Right atrium auricular region (tissue), 2 donors: ENCODE measurements at places on chromosomes 2 and 18. TPM values are rescaled to one million over a fixed set of nuclear protein-coding genes. Genes with fewer than 3 reads are reported as not detected.

- H3K27me3 ChIP-seq, result no peaks in the 10 kb centered on the region
- no peak for DNase-seq
- peaks cover 16% of the 10 kb centered on the region for H3K4me1 ChIP-seq
- peaks cover 55% of the 10 kb centered on the region for H3K36me3 ChIP-seq
- no peak overlapping the region for H3K27ac ChIP-seq
These were observed 24.4 kb downstream of the STARD7 start for GRCh38 chr2:96184188-96184587.

DNA sequence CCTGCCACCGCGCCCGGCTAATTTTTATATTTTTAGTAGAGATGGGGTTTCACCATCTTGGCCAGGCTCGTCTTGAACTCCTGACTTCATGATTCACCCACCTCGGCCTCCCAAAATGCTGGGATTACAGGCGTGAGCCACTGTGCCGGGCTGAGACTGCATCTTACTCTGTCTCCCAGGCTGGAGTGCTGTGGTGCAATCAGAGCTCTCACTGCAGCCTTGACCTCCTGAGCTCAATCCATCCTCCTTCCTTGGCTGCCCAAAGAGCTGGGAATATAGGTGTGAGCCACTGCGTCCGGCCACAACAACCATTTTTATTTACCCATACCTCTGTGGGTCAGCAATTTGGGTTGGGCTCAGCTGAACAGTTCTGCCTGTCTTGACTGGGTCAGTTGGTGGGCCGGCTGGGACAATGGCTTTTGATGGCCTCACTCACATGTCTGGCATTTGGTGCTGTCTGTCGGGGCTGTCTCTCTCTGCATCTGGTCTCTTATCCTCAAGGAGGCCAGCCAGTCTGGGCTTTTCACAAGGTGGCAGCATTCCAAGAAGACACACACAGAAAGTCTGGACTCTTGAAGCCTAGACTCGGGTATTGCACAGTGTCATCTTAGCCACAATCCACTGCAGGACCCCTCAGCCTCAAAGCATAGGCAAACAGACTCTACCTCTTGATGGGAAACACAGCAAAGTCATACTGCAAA, 116.8 kb upstream of the GATA6 start:
- H3K36me3 ChIP-seq, result no peaks in the 10 kb centered on the region
- H3K27me3 ChIP-seq, result no peaks in the 10 kb centered on the region
- no peaks in the 10 kb centered on the region for H3K4me1 ChIP-seq
- H3K27ac ChIP-seq, result no peak overlapping the region
- no peak overlapping the region for H3K4me3 ChIP-seq
- no peak for DNase-seq

The SULT6B1 gene
- total RNA-seq, result not detected

The PTPRN gene
- total RNA-seq, result not detected

DNA sequence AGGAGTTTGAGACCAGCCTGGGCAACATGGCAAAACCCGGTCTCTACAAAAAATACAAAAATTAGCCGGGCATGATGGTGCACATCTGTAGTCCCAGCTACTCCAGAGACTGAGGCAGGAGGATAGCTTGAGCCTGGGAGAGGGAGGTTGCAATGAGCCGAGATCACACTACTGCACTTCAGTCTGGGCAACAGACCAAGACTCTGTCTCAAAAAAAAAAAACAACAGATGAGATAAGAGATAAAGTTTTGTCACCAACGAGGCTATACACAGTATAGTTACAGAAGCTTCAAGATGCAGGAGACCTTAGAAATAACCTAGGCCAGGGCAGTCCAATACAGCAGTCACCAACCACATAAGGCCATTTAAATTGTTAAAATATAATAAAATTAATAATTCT, 9.4 kb downstream of the FAM124B start:
- no peaks in the 10 kb centered on the region for H3K27me3 ChIP-seq
- H3K36me3 ChIP-seq, result no peaks in the 10 kb centered on the region
- no peak overlapping the region for H3K4me3 ChIP-seq
- no peak for DNase-seq
- H3K4me1 ChIP-seq, result no peaks in the 10 kb centered on the region

The PIEZO2 gene
- total RNA-seq, result 0.63 TPM

DNA sequence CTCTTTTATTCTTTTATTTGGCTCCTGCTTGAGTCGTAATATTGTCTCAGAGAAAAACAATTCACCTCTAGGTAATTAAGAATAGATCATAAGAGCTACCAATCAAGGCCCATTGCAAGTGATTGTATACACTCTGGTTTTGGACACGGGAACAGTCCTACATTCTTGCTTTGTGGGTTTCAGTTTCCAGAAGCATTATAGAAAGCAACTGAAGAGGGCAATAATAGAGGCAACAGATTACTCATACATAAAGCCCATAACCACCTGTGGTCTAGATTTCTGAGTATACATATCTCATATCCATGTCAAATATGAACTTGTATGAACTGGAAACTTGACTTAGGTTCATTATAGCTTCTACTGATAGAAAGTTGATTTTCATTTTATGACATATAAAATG, 65.4 kb downstream of the DIS3L2 start:
- peaks cover 9% of the 10 kb centered on the region for H3K36me3 ChIP-seq
- H3K4me3 ChIP-seq, result no peak overlapping the region
- no peaks in the 10 kb centered on the region for H3K27me3 ChIP-seq
- peaks cover 18% of the 10 kb centered on the region for H3K4me1 ChIP-seq
- DNase-seq, result no peak
- no peak overlapping the region for H3K27ac ChIP-seq

- no peak overlapping the region for H3K27ac ChIP-seq
- H3K27me3 ChIP-seq, result no peaks in the 10 kb centered on the region
- H3K36me3 ChIP-seq, result no peaks in the 10 kb centered on the region
- DNase-seq, result no peak
- H3K4me3 ChIP-seq, result no peak overlapping the region
These were observed 64.5 kb downstream of the LYPD1 start for GRCh38 chr2:132605236-132606180.

The RESP18 gene
- not detected for total RNA-seq

GRCh38 chr18:30469091-30469490, 573.5 kb downstream of the DSC3 start:
- H3K4me3 ChIP-seq, result no peak overlapping the region
- no peaks in the 10 kb centered on the region for H3K27me3 ChIP-seq
- H3K27ac ChIP-seq, result no peak overlapping the region
- no peaks in the 10 kb centered on the region for H3K36me3 ChIP-seq
- no peaks in the 10 kb centered on the region for H3K4me1 ChIP-seq
- no peak for DNase-seq

GRCh38 chr18:35516351-35516750, 18.6 kb upstream of the INO80C start:
- peaks cover 22% of the 10 kb centered on the region for H3K4me1 ChIP-seq
- no peaks in the 10 kb centered on the region for H3K27me3 ChIP-seq
- DNase-seq, result no peak
- no peak overlapping the region for H3K4me3 ChIP-seq
- no peaks in the 10 kb centered on the region for H3K36me3 ChIP-seq

The RRM2 gene
- total RNA-seq, result 0.63 TPM

DNA sequence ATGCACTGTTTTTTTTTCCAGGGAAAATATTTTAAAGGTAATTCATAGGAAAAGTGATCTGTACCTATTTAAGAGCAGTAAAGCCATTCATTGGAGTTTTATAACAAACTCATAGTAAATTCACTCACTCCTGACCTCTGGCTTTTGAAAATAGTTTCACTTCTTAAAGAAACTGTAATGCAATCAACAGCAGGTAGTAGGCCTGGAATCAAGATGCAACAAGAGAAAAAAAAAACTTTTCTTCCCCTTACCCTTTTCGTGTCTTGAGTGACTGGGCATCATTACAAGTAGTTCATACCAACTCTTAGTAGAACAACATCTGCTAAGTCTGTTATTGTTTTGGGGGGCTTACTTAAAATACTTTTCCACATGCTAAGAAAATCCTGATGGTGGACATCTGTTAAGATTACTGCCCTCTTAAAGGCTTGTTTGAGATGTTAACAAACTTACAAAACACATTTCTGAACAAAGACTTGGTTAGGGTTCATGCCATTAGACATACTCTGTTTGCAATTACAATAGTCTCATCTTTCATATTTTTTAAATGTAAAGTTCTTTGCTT, 164.1 kb upstream of the FOSL2 start:
- no peak for DNase-seq
- H3K36me3 ChIP-seq, result no peaks in the 10 kb centered on the region
- H3K27me3 ChIP-seq, result no peaks in the 10 kb centered on the region
- no peak overlapping the region for H3K27ac ChIP-seq

DNA sequence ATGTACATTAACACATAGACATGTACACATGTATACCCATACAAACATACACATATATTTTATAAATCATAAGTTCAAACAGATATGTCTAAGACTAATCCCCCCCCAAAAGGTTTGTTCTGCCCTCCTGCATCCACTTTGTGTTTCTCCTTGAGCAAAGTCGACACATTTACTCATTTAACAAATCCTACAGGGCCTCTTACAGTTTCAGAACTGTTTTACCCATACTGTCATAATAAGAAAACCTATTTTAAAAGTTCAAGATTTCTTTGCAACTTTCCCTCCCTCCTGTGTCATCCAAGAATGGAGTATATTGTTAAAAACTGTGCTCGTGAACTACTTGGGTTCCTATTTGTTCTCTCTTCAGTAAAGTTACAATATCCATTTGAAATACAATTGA, 166.7 kb downstream of the L3MBTL4 start:
- no peak overlapping the region for H3K27ac ChIP-seq
- H3K4me3 ChIP-seq, result no peak overlapping the region
- no peaks in the 10 kb centered on the region for H3K36me3 ChIP-seq
- no peaks in the 10 kb centered on the region for H3K4me1 ChIP-seq
- DNase-seq, result no peak
- H3K27me3 ChIP-seq, result no peaks in the 10 kb centered on the region

GRCh38 chr2:1813371-1813770, 69.1 kb upstream of the PXDN start:
- no peaks in the 10 kb centered on the region for H3K4me1 ChIP-seq
- H3K27ac ChIP-seq, result no peak overlapping the region
- no peak for DNase-seq
- H3K27me3 ChIP-seq, result no peaks in the 10 kb centered on the region
- no peaks in the 10 kb centered on the region for H3K36me3 ChIP-seq

DNA sequence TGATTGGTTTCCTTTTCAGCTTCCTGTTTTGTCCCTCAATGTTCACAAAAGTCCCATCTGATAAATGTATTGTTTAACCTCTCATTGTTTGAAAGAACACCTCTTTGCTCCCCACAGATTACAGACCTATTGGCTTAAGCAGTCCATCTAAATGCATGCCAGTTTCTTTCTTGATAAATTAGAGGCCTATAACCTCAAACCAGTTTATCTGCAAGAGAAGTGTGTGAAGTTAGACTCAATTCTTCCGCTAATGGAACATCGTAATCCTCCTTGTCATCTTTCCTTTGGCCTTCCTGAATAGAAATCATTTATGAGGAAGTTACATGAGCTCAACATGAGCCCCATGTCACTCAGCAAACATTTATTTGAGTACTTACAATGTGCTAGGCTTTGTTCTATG, 74.0 kb downstream of the FRZB start:
- H3K4me3 ChIP-seq, result no peak overlapping the region
- H3K4me1 ChIP-seq, result no peaks in the 10 kb centered on the region
- no peak overlapping the region for H3K27ac ChIP-seq
- H3K36me3 ChIP-seq, result no peaks in the 10 kb centered on the region

DNA sequence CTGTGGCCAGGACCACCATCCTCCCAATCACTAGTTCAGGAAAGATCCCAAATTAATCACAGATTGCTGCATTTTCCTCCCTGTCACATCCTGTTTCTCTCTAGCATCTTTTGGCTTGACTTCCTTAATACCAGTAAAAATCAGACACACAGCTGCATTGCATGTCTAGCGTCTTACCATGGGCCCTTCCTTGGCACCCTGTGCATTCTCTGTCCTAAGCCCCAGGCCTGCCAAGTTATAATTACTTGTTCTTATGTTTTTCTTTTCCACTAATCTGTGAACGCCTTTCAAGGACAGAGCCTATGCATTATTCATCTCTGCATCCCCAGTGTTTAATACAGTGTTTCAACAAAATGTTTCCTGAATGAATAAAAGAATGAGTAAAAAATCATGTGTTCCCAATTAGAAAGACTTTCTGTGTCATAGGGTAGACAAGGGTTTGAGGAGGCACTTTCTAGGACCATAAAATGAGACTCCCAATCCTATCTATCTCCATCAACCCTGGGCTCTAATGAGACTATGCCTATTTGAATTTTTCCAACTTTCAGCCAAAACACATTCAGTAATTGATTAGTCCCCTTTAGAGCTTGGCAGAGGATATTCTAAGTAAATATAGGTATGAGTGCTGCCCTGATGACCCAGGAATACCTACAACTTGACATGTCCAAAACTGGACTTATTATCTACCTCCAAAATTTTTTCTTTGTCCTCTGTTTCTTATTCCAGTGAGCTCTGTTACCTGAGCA, 10.3 kb upstream of the NT5C1B start:
- peaks cover 5% of the 10 kb centered on the region for H3K4me1 ChIP-seq
- H3K27ac ChIP-seq, result no peak overlapping the region
- no peak overlapping the region for H3K4me3 ChIP-seq
- no peak for DNase-seq

DNA sequence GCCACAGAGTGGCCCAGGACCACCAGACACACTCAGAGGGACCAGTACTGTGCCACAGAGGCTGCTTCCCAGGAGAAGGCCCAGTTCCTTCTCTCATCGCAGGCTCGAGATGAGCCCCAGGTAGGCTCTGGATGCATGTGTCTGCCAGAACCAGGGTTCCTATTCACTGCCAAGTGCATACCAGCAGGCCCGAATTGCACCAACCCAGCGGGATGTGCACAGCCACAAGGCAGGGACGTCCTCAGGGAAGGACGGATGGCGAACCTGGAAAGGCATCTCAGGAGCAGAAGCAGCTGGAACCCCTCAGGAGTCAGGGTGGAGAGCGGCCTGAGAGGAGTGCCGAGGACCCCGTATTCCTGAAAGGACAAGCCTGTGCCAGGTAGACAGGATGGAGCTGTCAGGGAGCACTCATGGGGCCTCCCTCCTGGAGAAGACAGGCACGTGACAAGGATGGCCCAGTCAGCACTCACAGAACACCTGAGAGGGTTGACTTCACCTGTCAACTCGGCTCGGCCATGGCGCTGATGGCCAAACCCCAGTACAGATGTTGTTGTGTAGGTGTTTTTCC, 73.7 kb downstream of the PTGR3 start:
- H3K27me3 ChIP-seq, result no peaks in the 10 kb centered on the region
- DNase-seq, result peak; percentile 42
- H3K36me3 ChIP-seq, result no peaks in the 10 kb centered on the region
- H3K4me1 ChIP-seq, result no peaks in the 10 kb centered on the region

The STAM2 gene
- 26.8 TPM for total RNA-seq

DNA sequence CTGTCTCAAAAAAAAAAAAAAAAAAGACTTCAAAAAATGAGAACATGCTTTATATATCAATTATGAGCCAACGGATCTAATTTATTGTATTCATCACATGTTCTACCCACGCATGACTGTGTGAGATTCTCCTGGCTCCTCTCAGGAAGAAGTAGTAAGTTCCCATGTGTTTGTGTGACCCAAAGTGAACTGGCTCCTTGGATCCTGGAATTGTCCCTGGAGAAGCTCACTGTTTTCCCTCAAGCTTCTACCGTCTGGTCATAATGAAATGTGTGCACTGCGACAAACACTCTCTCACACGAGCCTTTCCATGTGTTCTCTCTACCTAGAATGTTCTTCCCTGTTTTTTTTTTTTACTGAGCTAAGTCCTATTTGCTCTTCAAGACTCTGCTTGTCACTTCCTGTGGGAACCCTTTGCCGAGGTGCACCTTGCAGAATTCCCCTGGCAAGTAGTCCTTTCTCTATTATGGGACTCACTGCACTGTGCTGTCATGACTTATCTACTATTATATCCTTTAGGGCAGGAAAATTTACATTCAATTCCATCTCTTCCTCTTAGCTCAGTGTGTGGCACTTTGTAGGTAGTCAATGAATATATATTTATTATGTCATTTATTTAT, 83.2 kb upstream of the THOC1 start:
- no peaks in the 10 kb centered on the region for H3K27me3 ChIP-seq
- no peak overlapping the region for H3K4me3 ChIP-seq
- H3K4me1 ChIP-seq, result no peaks in the 10 kb centered on the region
- H3K27ac ChIP-seq, result no peak overlapping the region
- no peak for DNase-seq
- no peaks in the 10 kb centered on the region for H3K36me3 ChIP-seq
